H1 (cell line): ENCODE measurements at places on chromosomes 5 and 9. TPM values are rescaled to one million over a fixed set of nuclear protein-coding genes. Genes with fewer than 3 reads are reported as not detected.

The IL9 gene
- not detected in 2 replicates for polyA plus RNA-seq

The BNC2 gene
- polyA plus RNA-seq: 11.3 and 16.0 TPM in 2 replicates

The ARID3C gene
- polyA plus RNA-seq: 0.08 and 0.25 TPM in 2 replicates

The SLC46A2 gene
- polyA plus RNA-seq: 0.02 and 0.03 TPM in 2 replicates

DNA sequence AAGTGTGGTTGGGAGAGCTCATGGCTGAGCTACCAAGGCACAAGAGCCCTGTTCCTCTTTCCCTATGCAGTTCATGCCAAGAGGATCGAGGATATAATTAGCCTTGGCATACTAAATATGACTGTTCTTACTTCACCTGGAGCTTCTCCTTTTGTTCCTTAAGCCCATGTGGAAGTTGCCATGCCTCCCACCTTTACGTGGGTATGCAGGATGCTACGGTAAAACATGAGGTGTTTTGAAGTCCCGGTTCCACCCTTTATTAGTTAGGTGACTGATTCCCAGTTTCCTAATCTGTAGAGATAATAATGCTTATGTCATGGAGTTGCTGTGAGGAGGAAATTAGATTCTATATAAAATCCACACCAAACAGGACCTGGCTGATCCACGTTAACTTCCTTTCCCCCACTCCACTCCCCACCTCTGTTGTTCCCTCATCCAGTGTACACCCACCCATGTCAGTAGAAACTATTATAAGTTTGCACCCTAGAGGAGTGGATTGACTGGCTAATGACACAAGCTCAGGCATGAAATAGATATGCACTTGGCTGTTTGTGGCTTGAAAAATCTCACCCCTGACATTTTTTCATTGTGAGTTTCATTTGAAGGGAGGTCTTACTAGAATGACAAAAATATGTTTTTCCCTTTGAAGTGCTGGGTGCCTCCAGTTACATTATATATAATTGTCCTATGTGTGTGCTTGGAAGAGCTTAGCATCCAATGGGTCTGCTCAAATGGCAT is 36.8 kb upstream of the SHOC1 start:
- DNase-seq: no peak

DNA sequence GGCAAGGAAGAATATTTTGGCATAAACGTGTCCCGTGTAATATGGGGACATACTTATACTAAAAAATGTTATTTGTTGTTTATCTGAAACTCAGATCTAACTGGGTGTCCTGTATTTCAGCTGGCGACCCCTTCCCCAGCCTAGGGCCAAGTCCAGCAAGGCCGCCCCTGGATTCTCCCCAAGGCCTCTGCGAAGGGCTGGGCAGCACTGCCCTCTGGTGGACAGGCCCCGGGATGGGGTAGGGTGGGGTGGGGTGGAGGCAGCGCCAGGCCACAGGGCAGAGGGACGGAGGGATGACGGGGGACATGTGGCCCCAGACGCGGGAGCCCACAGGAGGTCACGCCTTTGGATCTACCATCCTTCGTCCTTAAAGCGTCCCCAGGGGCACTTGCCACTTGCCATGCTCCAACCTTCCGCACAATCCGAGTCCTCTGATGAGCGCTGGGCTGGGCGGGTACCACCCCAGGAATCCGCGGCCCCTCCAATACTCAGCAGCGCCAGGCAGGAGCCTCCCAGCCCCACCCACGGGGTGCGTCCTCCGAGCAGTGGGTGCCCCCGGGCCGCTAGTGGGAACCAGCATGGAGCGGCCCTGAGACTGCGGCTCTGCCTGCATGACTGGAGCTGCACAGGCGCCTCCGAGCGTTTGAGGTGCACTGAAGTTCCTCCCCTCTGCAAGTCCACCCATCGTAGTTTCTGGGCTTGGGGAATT is 7.1 kb upstream of the AGPAT2 start:
- peak; percentile 90 for DNase-seq

- no peak for DNase-seq
Measured at GRCh38 chr5:96563816-96564215, 98.4 kb upstream of the CAST start.

DNA sequence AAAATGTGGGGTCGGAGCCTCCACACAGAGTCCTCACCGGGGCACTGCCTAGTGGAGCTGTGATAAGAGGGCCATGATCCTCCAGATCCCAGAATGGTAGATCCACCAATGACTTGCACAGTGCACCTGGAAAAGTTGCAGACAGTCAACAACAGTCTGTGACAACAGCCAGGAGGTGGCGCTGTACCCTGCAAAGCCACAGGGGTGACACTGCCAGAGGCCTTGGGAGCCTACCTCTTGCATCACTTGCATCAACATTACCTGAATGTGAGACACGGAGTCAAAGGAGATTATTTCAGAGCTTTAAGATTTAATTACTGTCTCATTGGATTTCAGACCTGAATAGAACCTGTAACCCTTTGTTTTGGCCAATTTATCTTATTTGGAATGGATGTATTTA is 614.1 kb upstream of the CDH9 start:
- DNase-seq: peak; percentile 84

DNA sequence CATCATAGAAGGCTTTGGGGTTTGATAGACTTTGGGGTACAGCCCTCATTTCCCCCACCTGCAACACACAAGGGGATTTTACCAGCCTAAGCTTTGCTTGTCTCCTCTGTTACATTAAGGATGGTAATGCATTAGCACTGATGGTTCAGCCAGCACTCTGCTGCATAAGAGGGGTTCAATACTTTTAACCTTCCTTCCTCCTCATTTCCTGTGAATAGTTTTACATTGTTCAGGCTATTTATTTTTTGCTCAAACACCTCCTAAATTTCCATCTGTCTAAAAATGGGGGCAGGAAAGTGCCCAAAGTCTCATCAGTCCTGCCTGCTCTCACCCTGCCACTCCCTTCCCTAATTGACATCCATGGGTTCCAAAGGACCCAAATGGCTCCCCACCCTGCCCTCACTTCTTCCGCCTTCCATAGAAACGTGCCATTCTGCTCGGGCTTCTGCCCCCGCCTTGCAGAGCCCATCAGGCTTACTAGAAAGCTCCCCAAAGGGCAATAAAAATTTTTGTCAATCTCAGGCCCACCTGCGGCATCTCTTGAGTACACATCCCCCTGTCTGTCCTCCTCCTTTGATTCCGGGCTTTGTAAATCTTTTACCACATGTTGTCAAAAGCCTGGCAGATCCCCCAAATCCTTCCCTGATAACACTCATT is 239.5 kb upstream of the SLC24A2 start:
- no peak for DNase-seq

GRCh38 chr5:30846171-30846570 is 347.3 kb upstream of the CDH6 start:
- no peak for DNase-seq

DNA sequence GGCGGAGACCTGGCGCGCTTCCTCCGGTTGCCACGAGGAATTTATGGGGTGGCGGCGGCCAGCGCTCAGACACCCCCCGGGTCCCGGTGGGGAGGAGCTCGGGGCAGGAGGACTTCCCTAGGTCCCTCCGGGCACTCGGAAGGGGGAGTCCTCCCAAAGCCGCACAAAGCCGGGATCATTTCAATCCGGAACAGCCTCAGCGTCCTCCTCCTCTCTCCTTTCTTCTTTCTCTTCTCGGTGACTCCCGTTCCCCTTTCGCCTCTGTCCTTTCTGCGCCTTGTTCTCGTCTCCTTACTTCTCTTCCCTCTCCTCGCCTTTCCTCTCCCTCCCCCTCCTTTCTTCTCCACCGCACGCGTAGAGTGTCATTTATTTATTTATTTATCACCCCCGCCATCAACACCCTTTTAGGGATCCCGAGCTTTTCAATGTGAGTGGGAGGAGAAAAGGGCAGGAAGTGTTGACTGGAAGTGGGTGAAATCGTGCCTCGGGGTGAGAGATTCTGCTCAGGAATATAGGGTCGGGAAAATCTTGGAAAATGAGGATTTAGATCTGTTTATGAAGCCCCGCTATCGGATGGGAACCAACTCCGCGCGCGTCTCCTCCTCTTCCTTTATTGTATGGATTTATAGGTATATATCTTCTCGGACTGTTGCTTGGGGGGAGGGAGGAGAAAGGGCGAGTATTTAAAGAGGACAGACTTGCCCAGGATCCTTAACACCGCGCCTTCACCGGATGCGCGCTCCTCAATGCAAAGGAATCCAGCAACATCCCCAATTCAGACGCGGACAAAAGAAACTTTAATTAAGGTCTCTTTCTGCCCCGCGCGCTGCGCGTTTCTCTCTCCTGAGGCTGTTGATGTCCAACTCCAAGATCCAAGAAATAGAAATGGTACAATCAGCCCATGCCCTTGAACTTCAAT is 2.0 kb upstream of the ZNF462 start:
- no peak for DNase-seq

GRCh38 chr9:93027750-93028149 is 30.8 kb upstream of the SUSD3 start:
- DNase-seq: no peak

- DNase-seq: no peak
Measured at GRCh38 chr9:97645720-97646119, 12.1 kb downstream of the NCBP1 start.
